ENCODE measurements at places on chromosomes 7 and 10.
A peak's percentile ranks its signal among the peaks of the same experiment; 100 is the strongest.

DNA sequence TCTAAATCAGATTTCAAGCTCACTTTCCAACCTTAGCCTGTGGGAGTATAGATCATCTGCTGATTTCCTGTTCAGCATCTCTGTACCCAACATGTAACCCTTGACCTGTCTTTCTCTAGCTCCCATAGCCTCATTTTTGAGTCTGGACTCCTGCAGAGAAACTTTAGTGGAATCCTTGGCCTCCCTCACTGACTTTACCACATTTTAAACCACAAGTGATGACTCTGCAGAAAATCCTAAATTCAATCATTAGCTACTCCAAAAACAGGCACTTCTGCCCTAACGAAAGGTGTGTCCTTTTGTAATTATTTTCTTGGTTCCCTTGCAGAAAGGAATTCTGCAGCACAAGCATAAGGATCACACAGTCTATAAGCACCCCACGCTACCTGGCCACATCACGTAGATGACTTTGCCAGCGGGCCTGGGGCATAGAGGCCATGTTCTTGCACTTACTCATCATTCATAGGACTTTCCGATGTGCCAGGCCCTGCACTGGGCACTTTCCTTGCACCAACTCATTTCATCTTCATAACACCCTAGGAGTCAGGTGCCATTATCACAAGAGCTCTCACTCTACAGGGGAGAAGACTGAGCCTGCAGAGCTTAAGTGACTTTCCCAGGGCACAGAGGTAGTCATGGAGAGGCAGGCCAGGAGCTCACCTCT lies 57.2 kb upstream of the OPALIN start:
- DNase-seq = no peak

GRCh38 chr7:124667312-124668153 lies 98.1 kb downstream of the GPR37 start:
- DNase-seq = peak; percentile 24

- no peak for DNase-seq
These were observed 31.6 kb downstream of the GRB10 start for GRCh38 chr7:50751146-50751545.

DNA sequence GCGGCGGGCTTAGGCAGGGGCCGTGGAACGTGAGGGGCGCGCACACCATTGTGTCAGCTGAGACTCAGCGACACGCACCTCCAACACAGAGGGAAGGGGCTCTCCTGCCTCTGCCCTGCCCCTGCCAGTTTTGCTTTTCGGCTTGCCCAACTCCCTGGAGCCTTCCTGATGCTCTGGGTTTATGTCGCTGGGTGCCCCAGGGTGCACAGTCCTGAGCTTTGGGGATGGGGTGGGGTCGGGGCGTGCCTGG lies 13.3 kb downstream of the TMEM120A start:
- DNase-seq = no peak

GRCh38 chr10:24034571-24034970 lies 174.4 kb upstream of the KIAA1217 start:
- DNase-seq = peak; percentile 6

DNA sequence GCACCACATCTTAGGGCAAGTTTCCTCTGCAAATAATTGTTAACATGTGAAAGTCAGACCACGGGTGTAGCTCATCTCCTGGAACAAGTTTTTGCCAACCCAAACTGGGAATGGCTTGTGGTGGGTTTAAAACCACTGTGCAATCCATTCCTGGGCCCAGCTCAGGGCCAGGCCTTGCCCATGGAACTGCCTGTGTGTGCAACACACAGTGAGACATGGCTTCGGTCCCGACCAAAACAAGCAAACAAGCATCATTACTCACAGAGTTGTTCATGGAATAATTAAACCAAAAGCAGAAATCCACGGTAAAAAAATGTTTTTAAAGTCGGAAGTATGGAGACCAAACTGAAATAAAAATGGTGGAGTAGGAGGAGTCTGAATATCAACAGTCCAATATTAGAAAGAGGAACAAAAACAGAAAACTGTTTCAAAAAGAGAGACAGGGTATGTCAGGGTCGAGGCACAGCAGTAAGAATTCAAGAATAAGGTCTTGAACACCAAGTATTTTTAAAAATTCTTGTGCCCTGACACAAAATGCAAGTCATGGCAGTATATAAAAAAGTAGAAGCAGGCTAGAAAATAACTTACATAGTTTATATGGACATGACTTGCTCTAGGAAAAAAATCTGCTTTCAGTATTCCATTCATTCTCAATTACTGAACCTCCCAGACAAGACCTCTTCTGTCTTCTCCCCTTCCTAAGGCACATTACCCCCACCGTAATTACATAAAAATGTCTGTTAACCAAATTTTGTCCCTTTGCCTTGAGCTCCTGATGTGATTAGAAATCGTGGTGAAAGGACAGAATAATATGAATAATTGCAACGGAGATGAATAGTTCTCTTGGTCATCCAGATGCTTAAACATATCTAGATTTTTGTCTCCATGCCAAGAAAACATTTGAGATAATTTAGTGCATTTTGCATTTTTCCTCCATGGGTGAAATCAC lies 88.4 kb downstream of the FAS start:
- DNase-seq = no peak

DNA sequence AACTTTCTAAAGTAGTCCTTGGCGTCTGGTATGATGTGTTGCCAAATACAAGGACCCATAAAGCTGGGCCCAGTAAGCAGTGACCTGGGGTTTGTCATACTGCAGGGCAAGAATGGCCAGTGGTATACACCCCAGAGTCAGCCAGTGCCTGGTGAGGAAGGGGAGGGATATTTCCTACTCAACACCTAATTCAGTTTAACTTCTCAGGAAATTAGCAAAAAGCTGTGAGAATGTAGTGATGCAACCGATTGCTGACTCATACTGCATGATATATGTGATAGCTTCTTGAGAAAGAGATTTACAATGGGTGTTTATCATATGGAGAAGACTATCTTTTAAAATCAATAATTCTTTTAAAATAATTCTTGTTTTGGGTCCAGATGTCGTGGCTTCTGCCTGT lies 889.3 kb upstream of the CELF2 start:
- no peak for DNase-seq

GRCh38 chr10:132796846-132797245 lies 10.9 kb upstream of the NKX6-2 start:
- no peak for DNase-seq

GRCh38 chr7:147438216-147438615 lies 1152.3 kb upstream of the C7orf33 start:
- DNase-seq = no peak

DNA sequence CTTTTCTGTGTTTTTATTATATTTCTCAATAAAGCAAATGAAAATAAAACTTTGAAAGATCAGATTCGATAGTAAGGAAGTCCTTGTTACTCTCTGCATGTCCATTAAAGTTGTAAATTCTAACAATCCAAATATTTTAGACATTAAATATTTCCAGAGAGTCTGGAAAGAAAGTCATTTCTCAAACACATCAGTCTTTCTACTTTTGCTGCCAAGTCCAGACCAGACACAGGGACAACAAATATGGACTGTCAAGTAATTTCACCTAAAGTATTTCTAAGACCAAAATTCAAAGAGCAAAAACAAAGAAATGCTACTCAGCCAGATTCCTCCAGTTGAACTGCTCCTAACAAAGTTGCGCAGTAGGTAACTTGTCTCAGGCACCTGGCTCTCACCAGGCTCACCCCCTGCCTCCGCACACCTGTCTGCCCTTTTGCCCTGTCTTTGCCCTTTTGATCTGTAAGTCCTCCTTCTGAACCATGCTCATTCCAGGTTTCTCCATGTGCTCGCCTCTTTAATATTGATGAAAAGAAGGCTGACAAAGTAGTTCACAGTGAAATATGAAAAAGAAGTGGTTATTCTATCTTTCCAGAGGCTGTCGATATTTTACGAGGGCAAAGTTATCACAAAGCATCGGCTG lies 300.5 kb downstream of the C7orf25 start:
- no peak for DNase-seq

DNA sequence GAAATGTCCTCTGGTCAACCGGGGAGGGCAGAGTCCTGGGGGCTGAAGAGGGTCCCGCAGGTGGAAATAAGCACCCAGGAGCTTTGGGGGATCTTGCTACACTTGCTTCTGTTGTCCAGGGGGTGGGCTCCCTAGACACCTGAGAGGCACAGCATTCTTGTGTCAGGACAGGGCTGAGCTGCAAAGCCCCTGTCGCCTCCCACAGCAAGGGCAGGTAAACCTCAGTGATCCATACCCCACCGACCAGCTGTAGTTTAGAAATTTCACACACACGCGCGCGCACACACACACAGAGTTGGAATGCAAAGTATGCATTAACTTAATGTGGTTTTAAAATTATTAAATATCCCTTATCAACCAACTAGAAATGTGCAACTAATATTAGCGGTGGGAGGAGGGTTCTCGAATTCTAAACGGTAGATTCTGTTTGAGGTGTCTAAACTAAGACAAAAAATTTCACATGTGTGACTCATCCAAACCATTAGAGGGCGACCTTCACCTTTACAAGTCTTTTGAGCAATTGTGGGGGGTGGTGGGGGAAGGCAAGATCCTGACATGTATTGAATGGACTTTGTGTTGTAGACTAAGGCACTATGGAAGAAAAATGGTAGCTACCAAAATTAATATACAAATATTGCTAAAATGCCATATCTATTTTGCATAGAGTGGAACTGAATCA lies 34.3 kb upstream of the PTF1A start:
- peak; percentile 13 for DNase-seq

- DNase-seq = no peak
These were observed 33.0 kb downstream of the TMEM106B start for GRCh38 chr7:12244129-12244528.

DNA sequence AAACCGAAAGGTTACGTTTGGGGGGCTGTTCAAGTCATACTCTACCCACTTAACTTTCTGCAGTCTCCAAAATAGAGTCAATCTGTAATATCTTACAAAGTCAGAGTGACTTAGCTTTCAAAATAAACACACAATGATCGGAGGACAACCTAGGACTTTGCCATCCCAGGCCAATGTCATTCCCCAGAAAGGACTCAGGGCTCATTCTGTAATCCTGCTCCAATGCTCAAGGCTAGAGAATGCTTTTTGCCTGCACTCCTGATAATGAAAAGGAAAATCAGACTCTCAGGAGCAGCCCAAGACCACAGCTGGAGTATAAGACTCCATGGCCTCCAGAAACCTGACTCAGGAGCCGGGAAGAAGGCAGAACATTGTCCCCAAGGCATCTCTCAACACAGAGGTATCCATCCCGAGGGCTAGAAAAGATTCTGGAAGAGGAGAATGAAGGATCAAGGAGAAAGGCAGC lies 28.5 kb upstream of the ASCC1 start:
- no peak for DNase-seq

- DNase-seq = no peak
These were observed 25.0 kb downstream of the RGS10 start for GRCh38 chr10:119517235-119518141.

DNA sequence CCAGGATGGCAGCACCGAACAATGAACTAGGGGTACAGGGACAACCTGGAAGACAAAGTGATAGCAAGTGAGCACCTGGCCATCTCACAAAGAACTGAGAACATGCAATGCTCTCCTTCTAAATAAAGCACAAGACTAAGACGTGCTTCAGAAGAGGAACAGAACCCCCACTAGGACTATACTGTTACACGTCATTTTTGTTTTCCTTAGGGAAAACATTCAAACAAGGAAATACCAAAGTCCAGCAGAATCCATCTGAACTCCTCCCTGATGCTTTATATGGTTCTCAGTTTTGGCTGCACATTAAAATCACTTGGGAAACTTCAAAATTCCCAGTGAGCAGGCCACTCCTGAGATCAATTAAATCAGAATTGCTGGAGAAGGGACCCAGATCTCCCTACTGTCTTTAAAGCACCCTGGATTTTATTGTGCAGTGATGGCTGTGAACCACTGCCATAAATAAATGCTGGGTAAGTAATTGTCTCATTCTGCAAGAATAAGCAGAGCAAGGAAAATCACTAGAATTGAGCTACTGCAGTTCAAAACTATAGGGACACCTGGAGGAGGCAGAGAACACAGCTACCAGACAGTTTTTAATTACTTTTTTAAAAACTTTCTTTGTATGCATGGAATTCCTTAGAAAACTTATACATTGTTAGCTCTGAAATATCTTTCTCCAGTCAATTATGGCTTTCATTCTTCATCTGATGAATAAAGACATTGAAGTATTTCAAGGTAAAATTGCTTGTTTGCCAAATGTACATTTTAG lies 866.5 kb upstream of the GHITM start:
- no peak for DNase-seq

DNA sequence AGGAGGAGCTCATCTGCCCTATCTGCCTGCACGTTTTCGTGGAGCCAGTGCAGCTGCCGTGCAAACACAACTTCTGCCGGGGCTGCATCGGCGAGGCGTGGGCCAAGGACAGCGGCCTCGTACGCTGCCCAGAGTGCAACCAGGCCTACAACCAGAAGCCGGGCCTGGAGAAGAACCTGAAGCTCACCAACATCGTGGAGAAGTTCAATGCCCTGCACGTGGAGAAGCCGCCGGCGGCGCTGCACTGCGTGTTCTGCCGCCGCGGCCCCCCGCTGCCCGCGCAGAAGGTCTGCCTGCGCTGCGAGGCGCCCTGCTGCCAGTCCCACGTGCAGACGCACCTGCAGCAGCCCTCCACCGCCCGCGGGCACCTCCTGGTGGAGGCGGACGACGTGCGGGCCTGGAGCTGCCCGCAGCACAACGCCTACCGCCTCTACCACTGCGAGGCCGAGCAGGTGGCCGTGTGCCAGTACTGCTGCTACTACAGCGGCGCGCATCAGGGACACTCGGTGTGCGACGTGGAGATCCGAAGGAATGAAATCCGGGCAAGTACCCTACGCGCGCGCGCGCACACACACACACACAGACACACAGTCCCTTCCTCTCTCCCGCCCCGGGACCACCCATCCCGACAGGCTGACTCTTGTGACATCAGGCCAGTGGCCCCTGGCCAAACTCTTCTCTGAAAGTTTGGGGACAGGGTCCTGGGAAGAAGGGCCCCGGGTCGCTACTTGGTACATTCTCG lies 538 bp downstream of the TRIM8 start:
- peak; percentile 28 for DNase-seq

- DNase-seq = no peak
These were observed 97.4 kb downstream of the CTTNBP2 start for GRCh38 chr7:117775801-117776200.

DNA sequence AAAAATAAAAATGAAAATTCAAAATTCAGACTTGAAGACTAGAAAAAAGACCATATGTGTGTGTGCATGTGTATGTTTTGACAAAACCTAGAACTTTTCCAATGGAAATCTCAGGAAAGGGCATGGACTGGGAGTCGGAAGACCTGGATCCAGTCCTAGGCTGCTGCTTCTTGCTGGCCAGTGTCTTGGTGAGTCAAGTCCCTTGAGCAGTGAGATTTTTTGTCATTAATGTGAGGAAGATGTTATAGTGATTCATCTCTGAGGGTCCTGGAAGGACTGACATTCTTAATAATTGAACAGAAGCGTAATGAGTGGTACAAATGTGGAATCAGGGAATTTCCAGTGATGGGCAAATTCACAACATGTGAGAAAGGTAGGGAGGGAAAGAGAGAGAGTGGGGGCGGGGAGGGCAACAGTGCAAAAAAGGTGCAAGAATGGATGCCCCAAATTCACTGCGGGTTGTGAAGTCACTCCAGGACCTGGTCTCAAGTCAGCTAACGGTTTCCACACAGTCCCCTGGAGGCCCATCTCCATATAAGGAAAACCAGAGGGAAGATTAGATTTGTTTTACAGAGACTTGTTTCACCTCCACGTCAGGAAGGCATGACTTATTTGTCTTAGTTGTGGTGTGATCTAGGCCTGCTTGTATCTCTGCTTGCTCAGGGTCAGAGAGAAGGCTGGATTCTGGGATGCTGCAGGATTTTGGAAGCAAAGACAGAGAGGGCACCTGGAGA lies 201.7 kb downstream of the BUB3 start:
- no peak for DNase-seq
